Foreskin keratinocyte (primary cell): ENCODE measurements at places on chromosomes 4 and X. TPM values are rescaled to one million over a fixed set of nuclear protein-coding genes. Genes with fewer than 3 reads are reported as not detected.

MAGEC3 gene
- not detected in 2 replicates for total RNA-seq

AKAP14 gene
- total RNA-seq = not detected in 2 replicates

TAF7L gene
- 0.03 TPM in 1 of 2 replicates, not detected in the other for total RNA-seq

CSN1S1 gene
- not detected in 2 replicates for total RNA-seq

GRCh38 chr4:38568768-38569167 lies 95.2 kb upstream of the KLF3 start:
- DNase-seq = no peak

DNA sequence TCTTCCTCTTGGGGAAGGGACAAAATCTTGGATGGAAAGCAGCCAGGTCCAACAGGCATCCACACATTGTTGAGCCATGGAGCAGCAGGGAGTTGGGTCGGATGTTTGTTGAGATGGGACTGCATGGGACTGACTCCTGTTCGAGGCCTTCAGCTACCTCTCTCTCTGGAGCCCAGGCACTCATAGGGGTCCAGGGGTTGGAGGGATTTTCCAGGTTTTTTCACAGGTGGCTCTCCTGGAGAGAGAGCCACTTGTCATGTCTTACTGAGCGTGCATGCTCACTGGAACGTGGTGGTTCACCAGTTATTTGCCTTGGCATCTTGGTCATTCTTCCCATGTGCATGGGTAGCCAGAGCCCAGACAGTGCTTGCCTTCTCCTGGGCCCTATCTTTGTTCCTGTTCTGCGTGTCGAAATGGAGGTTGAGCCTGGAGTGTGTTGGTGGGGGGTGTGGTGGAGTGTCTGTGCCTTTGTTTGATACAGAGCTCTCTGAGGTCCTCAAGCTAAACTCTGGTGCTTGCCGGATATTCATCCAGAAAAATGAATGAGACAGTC lies 60.6 kb downstream of the NBDY start:
- DNase-seq = no peak

DNA sequence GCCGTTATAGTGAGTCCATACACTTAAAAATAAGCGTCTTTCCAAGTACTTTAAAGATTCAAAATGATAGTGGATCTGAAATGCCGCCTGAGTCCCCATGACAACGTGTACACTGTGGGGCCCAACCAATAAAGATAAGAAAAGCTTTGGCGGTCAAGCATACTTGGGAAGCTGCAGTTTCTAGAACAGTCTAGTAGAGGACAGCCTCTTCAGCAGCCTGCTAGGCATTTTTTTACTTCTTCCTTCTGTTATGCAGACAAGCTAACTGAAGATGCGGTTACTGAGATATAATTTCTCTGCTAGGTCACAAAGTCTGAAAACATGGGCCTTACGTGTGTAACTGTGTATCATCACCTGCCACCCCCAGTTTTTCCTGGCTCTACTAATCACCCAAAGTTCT lies 402 bp upstream of the UPRT start:
- no peak for DNase-seq

DNA sequence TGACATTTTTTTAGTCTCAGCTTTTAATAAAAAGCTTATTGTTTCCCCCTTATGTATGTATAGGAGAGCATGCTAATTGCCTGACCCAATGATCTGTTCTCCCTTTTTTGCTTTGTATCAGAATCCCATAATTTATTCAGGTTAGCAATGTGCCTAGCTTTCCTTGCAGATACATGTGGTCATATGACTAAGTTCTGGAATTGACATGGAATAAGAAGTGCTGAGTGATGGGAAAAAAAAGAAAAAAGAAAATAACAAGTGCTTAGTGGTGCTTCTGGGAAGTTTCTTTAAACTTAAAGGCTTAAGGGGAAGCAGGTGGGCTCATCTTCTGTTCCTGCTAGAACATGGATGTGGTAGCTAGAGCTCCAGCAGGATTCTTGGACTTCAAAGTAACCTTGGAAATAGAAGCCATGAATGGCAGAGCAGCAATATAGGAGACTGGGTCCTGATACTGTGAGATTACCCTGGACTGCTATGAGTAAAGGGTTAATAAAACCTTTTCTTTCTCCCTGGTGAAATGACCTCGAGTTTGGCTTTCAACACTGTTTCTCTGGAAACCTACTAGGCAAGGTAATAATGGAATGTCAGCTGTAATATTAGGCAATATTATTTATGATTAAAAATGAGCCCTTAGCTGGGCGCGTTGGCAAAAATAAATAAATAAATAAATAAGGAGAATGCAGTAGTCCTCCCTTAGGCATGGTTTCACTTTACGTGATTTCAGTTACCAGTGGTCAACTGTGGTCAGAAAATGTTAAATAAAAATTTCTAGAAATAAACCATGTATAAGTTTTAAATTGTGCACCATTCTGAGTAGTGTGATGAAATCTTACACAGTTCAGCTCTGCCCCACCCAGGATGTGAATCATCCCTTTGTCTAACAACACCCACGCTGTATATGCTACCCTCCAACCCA lies 16.7 kb upstream of the RBM41 start:
- DNase-seq = peak; percentile 37

GRCh38 chr4:113692809-113693411 lies 68.6 kb downstream of the CAMK2D start:
- no peak for DNase-seq

- no peak for DNase-seq
Measured at GRCh38 chr4:120517966-120518365, 404.6 kb downstream of the PRDM5 start.

GRCh38 chrX:45454290-45454689 lies 253.6 kb upstream of the DIPK2B start:
- DNase-seq = no peak

GRCh38 chrX:131571348-131571747 lies 27.5 kb downstream of the OR13H1 start:
- no peak for DNase-seq

DNA sequence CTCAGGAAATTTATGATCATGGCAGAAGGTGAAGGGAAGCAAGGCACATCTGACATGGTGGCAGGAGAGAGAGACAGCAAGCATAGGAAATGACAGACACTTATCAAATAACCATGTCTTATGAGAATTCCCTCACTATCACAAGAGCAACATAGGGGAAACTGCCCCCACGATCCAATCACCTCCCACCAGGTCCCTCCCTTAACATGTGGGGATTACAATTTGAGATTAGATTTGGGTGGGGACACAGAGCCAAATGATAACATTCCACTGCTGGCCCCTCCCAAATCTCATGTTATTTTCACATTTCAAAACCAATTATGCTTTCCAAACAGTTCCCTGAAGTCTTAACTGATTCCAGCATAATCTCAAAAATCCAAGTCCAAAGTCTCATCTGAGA lies 8.2 kb upstream of the TMA16 start:
- no peak for DNase-seq

DNA sequence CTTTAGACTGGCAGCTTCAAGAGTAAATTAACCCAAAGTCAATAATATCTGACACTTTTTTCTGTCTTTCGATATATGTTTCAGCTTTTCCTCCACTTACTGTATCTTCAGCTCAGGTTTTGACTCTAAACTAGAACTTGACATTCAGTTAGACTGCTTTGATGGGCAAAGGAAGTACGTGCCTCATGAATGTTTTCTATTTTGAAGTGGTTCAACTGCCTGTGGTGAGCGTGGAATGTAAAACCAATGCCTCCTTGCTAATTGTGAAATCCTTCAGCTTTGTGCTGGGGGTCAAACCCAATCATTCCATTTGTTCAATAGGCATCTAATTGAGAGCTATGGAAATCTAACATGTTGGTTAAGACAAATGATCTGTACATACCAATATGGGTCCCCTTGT lies 857.0 kb upstream of the HTR2C start:
- DNase-seq = no peak

GRCh38 chr4:51866835-51867234 lies 23.9 kb downstream of the DCUN1D4 start:
- no peak for DNase-seq

DNA sequence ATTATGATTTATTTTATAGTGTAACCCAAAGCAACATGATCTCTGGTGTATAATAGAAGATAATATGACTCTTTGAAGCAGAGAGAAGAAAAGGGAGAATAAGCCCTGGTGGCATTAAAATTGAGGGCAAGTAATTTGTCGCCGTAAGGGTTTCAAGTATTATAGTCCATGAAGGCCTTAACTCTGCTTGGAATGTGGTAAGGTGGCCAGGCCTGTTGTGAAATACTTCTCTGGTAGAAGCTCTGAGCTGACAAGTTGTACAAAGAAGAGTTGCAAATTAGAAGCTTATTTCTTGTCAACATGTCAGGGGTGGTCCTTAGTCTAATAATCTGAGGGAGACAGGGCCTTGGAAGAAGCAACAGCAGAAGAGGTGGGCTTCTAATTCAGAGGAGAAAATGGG lies 151.7 kb upstream of the HHIP start:
- no peak for DNase-seq

DNA sequence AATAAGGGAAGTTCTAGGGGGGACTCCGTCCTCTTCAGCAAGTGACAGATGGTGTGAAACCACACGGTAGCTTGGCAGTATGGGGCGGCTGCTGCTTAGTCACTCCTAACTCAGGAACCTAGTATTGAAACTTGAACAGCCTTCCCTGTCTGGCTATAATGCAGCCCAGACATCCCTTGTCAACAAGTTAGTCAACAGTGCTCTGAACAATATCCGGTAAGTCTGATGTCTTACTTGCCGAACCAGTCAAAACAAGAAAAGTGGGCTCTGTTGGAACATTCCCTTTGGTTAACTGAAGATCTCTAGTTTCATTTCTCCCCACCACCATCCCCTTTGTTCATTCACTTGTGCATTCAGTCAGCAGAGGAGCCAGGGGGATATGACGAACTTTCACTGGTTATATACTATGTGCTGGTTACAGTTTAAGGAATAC lies 18.7 kb upstream of the CXCL13 start:
- DNase-seq = peak; percentile 93

DNA sequence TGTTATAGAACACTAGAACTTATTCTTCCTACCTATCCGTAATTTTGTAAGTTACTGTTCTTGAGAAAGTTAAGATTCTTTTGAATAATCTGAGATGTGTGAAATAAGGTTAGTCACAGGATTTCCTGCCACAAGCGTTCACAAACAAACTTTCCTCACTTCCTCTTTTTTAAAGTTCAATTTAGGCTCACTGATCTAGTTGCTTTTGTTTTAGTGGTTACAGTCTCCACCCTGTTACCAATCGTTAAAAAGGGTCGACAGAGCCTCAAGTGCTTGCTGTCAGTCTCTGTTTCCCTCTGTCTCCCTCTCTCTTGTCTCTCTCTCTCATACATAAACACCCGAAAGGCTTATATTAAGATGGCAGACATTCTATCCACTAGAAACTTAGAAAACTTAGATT lies 35.9 kb upstream of the STK26 start:
- no peak for DNase-seq
